Activated T-helper 2 cell treated with anti-CD3 and anti-CD28 coated beads, Interferon-gamma antibody, Interleukin-2, Interleukin-4, amounts not matched to agents 10 μg/mL and 5 μg/mL and 100 μg/mL, durations not matched to agents 14 hours and 24 hours and 36 hours (primary cell): ENCODE measurements at places on chromosomes 16 and 17. TPM values are rescaled to one million over a fixed set of nuclear protein-coding genes. Genes with fewer than 3 reads are reported as not detected.

GAS2L2 gene
- total RNA-seq: not detected in 2 replicates

TLCD3B gene
- total RNA-seq: 2.3 and 2.6 TPM in 2 replicates

BRIP1 gene
- total RNA-seq: 16.4 and 16.9 TPM in 2 replicates

TMC7 gene
- not detected in 2 replicates for total RNA-seq

AGRP gene
- total RNA-seq: not detected in 2 replicates

COPS3 gene
- 102 and 106 TPM in 2 replicates for total RNA-seq
